ENCODE measurements at places on chromosomes 3 and 15.

- DNase-seq: no peak
Measured at GRCh38 chr15:101148881-101149664, 102.8 kb downstream of the CHSY1 start.

- no peak for DNase-seq
Measured at GRCh38 chr3:177676947-177677587, 479.8 kb upstream of the TBL1XR1 start.

DNA sequence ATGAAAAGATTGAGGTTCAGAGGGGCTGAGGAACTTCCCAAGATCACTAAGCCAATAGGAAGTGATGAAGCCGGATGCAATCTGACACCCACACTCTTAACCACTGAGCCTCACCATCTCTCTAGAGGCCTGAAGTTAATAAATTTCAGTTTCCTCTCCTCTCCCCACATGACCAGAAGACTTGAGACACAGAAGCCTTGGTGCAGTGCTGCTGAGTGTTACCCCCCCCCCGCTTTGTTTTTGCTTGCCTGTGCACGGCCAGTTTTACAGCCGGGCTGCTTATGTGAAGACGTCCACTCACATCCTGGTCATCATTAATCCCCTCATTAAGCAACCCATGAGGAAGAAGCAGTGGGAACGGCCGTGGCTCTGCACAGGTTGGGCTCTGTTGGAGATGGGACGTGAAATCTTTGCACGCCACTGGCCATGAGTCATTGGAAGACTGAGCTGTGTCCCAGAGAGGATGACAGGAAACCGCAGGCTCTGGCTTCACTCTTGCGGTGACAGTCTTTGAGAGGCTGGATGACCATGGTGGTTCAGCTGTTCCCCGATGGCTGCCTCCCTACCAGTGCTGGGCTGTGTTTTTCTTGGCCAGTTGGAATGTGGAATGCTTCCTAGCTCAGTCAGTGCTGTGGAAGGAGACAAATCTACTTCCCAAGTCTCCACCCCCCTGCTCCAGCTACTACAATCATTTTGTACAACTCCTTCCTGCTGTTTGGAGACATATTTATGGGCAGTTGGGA lies 232.6 kb upstream of the LRTM1 start:
- no peak for DNase-seq

DNA sequence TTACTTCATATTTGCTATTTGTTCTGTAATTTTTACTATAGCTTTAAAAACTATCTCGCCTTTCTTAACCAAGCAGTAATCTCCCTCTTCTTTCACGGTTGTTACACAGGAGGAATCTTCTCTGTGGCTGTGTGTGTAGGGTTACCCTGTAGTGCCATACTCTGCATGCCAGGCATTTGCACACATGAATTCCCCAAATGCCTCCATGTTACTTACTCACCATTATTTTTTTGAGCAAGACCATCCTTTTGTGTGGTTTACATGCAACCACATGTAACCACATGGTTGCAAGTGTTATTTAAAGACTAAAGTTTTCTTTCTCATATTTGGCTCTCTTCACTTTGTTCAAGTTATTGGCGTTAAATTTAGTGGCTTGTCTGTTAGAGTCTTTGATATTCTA lies 45.5 kb downstream of the HPS3 start:
- DNase-seq: no peak

DNA sequence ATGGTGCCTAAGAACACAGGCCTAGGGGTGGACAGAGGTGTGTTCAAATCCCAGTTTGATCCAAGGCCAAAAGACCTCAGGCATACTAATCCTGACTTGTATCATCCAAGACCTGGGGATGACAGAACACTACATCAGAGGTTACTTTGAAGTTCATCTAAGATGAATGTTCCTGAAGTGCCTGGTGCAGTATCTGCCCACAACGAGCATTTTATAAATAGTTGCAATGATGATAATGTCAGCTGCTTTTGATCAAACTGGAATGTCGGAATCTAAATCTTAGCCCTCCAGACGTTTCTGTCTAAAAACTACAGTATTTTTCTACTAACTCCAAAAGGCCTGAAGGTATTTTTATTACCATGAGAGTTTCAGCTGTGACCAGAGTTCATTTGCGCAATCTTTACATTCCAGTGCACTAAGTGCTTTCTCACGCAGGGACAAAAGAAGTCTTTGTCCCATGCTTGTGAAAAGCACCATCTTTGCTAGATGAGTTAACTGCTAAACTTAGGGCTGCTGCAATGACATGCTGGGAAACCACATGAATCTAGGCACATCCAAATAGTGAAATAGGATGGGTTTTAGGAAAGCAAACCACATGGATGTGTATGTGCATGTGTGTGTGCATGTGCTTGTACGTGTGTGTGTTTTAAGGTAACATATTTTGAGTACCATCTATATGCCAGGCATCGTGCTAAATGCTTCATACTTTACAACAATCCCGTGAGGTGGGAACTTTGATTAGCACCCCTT lies 18.1 kb downstream of the ANXA2 start:
- no peak for DNase-seq

DNA sequence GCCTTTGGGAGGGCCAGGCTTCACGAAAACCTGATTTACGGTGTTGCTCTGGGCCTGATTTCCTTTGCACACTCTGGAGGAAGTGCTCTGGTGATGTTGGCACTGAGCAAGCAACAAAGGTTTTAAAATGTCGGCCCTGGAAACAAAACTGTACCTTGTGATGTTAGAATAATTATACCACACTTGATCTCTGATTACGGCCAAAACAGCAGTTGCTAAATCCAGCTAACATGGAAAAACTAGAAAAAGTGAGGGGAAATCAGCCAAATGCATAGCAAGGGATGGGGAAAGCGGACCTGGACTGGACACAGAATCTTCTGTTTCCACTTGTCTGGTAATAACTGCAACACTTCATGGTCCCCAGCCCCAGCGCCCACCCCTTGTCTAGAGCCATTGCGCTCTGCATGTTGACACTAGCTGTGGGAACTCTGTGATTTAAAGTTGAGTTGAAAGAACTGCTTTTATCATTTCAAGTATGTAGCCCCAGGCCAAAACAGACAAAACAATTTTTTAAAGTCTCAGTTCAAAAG lies 120.1 kb downstream of the VGLL4 start:
- DNase-seq: no peak

GRCh38 chr3:32510075-32510724 lies 7.5 kb upstream of the CMTM6 start:
- peak; percentile 37 for DNase-seq

Data from stimulated activated naive CD4-positive, alpha-beta T cell treated with Interleukin-2 at 50 U/mL for 16 hours (primary cell).